Activated CD4-positive, alpha-beta memory T cell treated with anti-CD3 and anti-CD28 coated beads, Interleukin-2, amount 10 ng/mL, durations not matched to agents 7 days and 5 days (primary cell): ENCODE measurements at places on chromosomes 12 and 14.

- DNase-seq: no peak
These were observed 341.2 kb downstream of the NPAS3 start for GRCh38 chr14:33279865-33280264.

DNA sequence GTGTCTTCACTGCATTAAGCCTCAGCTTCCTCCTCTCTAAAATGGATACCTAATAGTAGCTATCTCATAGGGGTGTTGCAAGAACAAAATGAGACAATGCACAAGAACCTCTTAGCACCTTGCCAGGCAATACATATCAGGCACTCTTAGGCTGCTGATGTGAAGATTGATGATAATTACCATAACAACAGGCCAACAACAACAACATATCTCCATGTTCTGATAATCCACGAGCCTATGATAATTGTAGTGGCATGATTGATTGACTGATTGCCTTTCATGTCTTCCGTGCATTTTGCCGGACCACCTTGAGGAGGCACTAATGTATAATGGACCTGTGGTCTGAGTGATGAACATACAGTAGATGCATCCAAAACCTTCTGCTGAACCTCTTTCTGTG is 50.7 kb upstream of the WSCD2 start:
- no peak for DNase-seq

GRCh38 chr12:28570811-28571210 is 380.6 kb downstream of the CCDC91 start:
- no peak for DNase-seq

- no peak for DNase-seq
These were observed 97.9 kb downstream of the RFLNA start for GRCh38 chr12:124392667-124393413.

DNA sequence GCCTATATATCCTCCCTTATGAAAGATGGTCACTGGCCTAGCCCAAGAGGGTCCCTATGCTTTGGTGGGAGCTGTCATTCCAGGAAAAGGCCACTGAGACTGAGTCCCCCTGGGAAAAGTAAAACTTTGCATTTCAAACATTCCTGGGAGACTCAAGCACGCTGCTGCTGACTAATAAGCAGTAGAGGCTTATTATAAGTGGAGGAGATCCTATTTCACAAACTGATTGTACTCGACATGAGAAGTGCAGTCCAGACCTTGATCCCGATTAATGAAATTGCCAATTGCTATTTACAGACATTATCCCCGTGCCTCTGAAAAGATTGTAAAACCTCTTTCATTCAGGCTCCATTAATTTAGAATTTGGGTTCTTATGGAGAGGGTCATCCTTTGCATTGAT is 96.6 kb downstream of the EMP1 start:
- DNase-seq: no peak

GRCh38 chr12:82966001-82966559 is 279.4 kb downstream of the TMTC2 start:
- DNase-seq: no peak

DNA sequence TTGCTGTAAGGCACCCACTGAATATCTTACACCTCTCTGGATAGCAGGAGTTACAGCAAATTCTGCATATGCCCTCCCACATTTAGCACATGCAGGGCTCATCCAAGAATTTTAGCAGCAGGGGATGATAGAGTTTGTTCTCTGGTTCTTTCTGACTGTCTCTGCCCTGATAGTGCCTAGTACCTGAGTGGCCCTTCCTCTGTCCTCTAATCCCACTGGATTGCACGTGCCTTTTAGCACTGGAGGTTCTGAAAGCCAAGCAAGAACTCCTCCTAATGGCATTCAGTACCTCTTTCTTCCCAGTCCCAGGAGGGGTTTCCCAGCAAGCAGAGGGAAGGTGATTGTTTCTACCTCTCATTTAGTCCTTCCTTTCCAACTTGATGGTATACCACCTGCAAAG is 406.4 kb downstream of the ZFP36L1 start:
- DNase-seq: no peak

DNA sequence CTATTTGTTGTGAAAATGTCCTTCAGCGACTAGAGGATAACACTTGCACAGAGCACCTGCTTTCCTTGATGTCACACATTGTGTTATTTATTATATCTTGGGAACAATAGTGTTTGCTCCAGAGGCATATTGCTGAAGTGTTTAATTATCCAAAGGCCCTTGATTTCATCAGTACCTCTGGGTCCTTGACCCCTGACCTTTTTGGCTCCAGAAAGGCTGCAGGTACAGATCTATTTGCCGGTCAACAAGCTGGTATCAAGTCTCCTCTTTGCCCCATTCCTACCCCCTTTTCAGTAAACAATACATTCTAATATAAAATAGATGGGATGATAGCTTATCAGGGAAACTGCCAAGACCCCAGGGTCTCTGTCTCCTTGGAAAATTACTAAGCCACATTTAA is 206.8 kb downstream of the DACT1 start:
- DNase-seq: no peak

DNA sequence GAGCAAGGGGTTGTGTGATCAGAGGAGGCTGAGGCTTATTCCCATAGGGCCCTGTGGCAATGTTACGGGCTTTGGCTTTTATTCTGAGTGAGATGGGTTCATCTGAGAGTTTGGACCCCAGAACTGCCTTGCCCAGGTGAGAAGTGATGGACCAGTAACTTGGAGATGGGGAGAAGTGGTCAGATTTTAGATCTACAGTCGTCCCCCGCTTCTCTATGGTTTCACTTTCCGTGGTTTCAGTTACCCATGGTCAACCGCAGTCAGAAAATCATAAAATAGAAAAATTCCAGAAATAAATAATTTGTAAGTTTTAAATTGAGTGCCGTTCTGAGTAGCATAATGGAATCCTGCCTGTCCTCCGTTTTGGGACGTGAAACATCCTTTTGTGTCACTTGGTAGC is 40.2 kb upstream of the PPP1CC start:
- DNase-seq: no peak

DNA sequence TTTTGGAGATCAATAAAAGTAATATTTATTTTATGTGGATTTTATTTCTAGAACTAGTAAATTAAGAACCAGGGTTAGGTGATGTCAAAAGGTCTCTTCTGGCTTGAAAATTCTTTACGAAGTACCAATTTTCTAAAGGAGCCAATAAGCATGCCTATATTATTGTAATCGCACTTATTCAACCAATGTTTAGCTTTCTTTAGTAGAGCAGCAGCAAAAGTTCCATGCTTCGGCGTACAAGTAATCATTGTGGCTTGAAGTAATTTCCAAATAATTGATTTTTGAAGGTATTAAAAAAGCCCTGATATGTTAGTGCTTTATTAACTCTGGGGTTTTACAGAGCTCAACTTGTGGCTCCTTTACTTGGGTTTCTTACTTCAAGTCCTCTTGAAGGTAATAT is 3.4 kb downstream of the RMST start:
- no peak for DNase-seq

DNA sequence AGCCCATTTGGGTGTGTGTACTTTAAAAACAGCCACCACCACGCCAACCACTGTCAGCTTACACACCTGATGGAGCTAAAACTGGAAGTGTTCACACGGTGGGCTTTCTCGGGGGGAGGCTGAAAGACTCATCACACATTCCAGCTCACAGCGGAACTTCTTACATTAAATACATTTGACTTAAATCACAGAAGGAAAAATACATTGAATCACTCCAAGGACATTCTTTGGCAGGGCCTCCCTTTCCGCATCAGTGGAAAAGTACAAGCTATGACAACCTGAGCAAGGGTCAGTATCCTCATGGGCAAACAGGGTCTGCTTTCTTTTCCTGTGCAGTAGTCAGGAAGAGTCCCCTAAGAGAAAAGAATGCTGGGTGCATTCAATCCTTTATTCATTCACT is 31.0 kb upstream of the TC2N start:
- DNase-seq: no peak

GRCh38 chr12:96400631-96401075 is 414 bp upstream of the CDK17 start:
- no peak for DNase-seq

GRCh38 chr12:132560614-132561426 is 49.6 kb downstream of the LRCOL1 start:
- DNase-seq: peak; percentile 71

- DNase-seq: peak; percentile 66
These were observed 426.5 kb upstream of the OR4E1 start for GRCh38 chr14:22099942-22100763.
